GOT3 (cell line): ENCODE measurements at places on chromosomes 16 and 17.

- DNase-seq = no peak
These were observed 348.3 kb downstream of the CPPED1 start for GRCh38 chr16:12455287-12455798.

DNA sequence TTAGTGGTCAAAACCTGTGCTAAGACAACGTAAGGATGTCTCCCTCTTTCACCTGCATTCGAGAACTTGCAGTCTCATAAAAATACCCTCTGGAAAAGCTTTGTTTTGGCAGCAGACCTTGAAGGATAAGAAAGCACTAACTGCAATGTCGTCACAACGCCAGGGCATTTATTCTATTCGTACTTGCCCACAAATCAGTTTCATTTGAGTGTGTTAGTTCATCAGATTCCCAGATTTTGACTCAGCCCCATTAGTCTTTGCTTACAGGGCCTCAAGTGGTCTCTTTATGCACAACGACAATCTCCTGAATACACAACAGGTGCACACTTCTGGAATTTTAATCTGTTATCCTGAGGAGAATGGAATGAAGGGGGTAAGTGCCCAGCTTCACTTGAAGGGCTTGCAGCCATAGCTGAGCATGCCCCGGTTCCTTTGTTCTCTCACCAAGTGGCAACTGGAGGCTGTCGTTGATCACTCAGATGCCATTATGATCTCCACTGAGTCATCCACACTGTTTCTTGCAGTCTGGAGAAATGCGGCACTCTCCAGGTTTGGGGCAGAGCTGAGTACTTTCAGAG lies 58.8 kb downstream of the CLEC19A start:
- DNase-seq = no peak

DNA sequence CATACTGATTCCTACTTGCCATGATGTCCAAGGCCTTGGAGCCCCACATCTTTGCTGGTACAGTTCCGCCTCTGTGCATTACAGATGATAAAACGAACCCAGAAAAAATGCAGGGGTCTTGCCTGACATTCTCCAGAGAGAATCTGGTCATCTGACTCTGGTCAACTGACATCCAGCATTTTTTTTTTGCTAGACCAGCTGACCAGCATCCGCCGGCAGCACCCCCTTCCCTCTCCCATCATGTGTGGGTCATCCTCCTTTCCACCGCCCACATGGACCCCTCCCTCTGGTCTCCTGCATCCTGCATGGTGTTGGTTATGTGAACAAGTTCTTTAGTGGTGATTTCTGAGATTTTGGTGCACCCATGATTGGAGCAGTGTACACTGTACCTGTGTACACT lies 47.1 kb downstream of the CDH1 start:
- DNase-seq = no peak

- no peak for DNase-seq
These were observed 6.2 kb downstream of the USH1G start for GRCh38 chr17:74916851-74917199.

DNA sequence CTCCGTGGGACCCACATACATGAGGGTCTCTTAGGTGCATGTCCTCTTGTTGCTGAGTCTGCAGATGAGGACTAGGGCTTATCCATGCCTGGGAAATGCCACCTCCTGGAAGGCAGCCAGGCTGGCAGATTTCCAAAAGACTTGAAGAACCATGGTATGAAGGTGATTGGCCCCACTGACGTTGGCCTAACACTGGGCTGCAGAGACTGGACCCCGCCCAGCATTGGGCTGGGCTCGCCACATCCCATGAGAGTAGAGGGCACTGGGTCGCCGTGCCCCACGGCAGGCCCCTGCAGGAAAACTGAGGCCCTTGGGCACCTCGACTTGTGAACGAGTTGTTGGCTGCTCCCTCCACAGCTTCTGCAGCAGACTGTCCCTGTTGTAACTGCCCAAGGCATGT lies 38.2 kb upstream of the IL21R start:
- DNase-seq = no peak

DNA sequence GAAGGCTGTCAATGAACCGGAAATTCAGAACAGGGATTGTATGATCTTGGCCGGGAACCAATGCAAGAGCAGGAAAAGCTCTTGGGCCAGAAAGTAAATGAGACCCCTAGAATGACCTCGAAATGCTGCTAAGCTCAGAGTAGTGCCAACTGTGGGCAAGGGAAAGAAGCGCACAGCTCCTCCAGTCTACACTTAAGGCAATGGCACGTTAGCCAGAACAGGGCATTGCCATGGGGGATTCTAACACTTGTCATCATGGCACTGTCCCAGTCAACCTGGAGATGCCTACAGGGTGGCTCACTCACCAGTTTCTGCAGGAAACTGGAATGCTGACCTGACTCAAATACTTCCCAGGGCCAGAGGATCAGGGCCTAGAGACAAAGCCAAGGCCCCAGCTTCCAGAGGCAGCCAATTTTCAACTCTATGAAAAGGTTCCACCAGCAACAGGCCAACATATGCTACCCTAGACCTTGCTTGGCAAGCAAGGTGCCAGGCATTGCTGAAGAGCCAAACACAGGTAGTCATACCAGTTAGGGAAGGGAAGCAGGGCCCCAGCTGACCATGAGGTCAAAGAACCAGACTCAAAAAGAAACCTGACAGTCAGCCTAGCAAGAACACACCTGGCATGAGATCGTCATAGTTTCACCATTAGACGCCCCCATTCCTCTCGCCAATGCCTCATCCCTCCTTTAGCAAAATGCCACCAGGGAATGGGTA lies 34.9 kb downstream of the ARHGAP17 start:
- DNase-seq = no peak

DNA sequence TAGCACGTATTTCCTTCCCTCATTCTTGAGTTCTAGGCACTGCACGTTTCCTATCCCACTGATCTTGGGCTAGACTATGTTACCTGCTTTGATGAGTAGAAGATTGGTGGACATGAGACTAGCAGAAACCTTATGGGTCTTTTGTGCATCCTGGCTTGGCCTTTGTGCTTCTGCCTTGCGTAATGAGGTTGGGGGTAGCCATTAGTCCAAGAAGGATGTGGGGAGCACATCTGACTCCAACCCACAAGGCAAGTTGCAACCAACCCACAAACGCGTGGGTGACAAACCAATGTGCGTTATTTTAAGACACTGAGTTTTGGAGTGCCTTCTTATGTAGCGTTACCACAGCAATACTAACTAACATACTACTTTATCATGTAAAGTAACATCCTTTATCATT lies 180.4 kb upstream of the IRX5 start:
- DNase-seq = no peak

GRCh38 chr17:28038802-28039201 lies 3.7 kb upstream of the NLK start:
- no peak for DNase-seq
